ENCODE measurements at places on chromosomes 16 and 17.

- DNase-seq = peak; percentile 26
Measured at GRCh38 chr16:66070140-66070917, 296.2 kb upstream of the CDH5 start.

DNA sequence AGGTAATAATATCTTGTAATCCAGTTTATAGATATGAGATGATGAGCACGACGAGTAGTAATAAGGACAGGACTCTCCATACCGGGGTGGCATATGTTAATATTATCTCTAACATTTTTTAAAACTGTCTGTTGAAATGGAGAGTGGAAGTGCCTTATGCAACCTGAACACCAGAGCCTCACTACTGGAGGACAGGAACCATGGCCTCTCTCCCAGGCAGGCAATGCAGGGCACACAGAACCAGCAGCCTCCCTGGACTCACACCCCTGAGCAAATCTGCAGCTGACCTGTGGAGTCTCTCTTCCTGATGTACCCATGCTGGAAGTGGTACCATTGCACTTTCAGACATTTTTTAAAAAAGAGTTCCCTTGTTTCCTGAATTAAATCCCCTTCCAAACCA, 55.2 kb upstream of the ERN1 start:
- DNase-seq = no peak

- peak; percentile 30 for DNase-seq
Measured at GRCh38 chr16:80084614-80085013, 456.2 kb upstream of the DYNLRB2 start.

DNA sequence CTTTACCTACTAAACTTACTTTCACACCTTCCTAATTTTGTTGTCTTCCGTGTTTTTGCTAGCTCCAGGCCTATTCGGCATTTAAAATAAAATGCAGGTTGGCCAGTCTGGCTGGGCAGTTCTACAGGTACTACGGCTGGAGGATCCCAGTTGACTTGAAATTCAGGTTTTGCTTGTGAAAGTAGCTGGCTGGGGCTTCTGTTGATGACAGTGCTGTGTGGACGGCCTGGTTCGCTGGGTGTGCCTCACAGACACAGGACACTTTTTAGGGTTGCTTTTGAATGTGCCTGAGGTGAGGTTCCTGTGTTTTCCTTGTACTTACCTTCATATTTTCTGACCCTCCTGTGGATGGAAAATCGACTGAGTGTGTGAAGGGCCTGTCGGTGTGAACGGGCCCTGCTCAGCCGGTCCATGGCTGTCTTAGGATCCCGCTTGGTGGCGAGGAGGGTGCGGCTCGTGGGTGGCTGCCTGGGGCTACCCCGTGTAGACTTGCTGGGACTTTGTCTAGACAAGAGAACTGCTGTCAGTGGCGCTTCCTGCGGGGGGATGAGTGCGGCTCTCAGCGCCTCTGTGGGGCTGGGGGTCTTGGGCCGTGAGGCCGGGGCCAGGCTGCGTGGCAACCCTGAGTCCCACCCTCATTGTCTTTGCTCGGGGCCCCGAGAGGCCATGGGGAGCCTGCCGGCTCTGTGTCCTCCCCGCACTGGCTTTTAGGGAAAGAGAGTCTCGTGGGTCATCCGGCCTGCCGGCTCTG, 18.7 kb upstream of the ZNF750 start:
- DNase-seq = no peak

- DNase-seq = no peak
Measured at GRCh38 chr16:19994466-19995170, 79.1 kb downstream of the GPR139 start.

- no peak for DNase-seq
Measured at GRCh38 chr17:79812353-79813258, 15.7 kb upstream of the CBX8 start.

DNA sequence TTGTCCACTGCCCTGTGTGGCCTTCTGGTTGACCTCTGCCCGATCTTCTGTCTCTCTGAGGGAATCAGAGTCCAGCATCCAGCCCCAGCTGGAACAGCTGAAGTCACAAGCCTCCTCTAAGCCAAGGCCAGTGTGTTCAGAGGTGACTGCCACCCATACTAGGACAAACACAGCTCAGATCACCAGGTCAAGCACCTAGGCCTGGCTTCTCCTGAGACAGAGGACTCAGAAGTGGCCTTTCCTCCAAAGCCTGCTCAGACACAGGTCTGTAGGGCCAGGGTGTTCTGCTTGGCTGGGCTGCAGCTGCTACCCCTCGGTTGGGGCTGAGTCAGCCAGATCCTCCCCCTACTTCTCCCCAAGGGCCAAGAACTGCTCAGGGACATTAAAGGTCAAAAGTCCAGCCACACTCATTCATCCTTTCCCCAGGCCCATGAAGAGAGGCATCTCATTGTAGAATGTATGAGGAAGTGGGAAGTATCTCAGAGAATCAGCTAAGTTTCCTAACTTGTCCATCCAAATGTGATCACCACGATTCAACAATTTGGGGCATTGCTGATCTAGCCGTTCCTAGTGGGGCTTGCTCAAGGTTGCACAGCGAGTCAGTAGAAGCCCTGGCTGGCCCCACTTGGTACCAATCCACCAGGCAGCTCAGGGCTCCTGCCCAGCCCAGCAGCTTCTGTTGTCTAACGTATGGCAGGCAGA, 7.6 kb downstream of the SLC46A1 start:
- no peak for DNase-seq

DNA sequence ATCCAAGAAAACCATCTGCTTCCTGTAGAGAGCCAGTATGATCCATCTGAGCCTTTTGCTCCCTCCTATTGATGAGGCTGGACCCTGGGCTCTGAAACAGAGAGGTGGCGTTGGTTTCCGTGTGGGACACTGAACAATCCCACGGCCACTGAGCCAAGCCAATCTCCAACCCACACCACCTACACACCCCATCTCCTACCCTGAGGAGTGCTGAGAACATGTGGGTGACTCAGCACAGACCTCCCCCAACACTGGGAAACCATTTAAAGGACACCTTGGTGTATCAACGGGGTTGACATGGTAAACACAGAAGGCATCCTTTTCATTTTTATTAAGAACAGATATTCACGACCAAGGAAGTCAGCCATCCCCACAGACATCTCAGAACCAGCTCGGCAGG, 332.1 kb downstream of the SLC39A11 start:
- no peak for DNase-seq

DNA sequence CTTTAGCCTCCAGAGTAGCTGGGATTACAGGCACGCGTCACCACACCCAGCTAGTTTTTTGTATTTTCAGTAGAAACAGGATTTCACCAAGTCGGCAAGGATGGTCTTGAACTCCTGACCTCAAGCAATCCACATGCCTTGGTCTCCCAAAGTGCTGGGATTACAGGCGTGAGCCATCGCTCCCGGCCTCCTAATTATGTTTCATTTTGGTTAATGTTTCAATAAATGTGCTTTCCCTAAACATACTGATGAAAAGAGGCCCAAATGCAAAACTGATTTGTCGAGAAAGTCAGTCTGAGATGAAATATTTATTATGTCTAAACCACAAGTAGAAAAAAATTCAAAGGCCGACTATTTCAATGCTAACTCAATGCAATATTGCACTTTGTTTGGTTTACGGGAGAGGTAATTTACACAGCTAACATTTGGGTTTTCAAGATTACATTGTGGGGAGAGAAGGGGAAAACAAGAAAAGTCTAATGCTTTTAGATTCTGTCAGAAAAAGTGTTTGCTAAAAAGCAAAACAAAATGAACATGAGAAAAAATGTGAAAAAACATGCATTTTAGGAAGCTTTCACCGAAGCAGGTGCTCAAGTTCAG, 9.8 kb downstream of the STAT3 start:
- no peak for DNase-seq

- DNase-seq = no peak
Measured at GRCh38 chr17:38733282-38733981, 3.3 kb downstream of the CISD3 start.

DNA sequence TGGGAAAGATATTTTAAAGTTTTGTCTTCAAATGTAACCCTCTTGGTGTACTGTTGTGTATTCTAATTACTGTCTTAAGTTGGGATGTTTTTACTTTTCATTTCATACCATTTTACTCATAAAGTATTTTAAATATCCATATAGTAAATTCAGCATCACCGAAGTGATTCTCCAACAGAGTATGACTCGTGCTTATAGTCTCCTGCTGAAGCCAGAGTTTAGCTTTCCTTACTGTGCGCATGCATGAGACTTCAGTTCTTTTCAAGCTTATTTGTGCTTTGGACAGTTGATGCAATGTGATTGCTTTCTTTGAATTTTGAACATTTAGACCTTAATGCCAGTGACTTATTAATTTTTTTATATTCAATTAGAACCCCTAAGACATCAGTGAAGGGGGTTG, 7.4 kb upstream of the VPS35L start:
- DNase-seq = no peak

DNA sequence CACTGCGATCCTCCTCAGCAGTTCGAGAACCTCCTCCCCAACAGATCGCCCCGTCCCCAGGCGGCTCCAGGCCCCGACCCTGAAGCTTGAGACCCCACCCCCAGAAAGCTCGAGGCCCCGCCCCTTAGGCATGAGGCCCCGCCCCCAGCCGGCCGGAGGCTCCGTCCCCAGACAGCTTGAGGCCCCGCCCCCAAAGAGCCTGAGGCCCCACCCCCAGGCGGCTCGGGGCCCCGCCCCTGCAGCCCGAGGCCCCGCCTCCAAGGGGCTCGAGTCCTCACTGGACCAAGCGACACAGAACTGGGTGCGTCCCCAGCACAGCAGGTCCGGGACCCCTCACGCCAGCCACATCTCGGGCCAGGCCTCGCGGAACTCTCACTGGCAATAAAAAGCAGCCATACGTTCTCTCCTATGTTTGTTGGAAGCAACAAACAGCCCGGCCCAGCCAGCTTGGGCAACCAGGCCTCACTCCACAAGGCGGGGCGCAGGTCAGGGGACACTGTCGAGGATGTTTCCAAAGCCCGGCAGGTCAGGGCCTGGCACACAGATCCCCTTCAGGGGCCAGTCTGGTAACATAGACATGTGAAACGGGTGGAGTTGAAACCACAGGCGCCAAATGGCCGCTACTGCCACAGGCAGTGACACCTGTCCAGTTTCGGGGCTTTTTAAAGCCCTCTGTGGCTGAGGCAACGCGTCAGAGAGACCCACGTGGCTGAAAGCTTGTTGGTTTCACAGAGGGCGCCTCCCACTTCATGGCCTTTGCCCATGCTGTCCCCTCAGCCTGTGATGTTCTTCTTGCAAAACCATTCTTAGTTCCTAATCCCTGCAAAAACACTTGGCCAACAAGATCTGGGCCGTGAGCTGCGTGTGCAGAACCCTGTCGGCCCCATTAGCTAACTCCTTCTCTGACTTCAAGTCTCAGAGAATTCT, 224.2 kb downstream of the PARN start:
- DNase-seq = no peak

DNA sequence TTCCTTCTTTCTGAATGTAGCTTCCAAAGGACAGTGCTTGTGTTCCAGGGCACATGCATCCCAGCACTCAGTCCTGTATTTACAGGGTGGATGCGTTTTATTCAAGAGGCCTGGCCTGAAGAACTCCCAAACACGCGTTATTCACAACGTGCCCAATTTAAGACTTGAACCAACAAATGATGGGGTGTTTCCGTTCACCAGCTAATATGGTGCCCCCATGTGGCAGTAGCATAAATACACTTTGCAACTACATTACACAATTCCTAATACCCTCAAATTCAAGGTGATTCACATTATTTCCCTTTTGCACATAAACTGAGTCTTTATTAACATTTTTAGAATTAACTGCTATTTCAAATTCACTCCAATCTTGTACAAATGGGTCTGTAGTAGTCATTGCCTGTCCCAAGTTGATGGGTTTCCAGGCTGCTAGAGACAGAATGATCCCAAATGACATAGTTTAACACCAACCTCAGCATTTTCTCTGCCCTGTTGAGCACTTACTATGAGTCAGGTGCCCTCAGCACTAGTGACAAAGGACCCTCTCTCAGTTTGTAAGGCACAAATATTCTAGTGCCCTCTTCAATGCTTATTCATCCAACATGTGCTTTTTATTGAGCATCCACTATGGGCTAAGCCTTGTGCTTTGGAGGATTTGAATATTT, 26.9 kb downstream of the HSD17B2 start:
- DNase-seq = no peak

GRCh38 chr16:2005646-2006045, 4.0 kb downstream of the ZNF598 start:
- no peak for DNase-seq

DNA sequence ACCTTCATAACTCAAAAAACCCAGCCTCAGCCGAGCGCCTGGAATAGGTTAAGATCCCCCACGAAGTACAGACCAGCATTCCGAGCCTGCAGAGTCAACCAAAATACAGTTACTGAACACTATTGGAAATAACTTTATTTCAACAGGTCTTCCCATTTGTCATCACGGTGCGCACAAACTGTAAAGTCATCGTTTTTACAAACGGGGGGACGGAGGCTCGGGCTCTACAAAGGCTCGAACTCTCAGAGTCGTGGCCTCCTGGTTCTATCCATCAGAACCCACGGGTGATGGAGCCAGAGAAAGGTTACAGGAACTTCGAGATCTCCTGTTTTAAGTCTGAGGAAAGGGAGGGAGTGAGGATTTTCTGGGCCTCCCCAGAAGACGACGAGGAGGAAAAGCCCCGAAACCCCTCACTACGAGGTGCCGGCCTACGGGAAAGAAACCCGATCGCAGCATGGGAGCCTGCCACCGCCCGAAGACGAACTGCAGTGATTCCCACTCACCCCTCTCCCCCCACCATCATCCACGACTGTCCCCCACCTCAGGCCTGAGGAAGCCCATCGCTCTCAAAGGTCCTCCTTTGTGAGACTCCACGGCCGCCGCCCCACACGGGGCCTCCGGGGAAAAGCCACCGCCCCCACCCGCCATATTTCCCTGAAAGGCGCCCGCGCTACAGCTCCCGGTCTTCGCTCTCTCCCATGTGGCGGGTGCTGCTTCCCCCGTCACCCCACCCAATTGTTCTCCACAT, 917 bp downstream of the YWHAE start:
- DNase-seq = no peak

- DNase-seq = no peak
Measured at GRCh38 chr17:6043405-6043804, 26.8 kb upstream of the WSCD1 start.

DNA sequence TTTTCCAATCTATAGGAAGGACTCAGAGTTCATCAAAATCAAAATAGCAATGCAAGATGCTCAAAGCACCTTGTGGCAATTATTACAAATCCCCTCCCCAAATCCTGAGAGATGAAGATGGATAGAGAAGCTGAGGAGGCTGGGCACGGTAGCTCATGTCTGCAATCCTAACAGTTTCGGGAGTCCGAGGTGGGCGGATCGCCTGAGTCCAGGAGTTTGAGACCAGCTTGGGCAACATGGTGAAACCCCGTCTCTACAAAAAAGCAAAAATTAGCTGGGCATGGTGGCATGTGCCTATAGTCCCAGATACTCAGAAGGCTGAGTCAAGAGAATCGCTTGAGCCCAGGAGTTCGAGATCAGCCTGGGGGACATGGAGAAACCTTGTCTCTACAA, 8.6 kb downstream of the TBC1D16 start:
- no peak for DNase-seq

DNA sequence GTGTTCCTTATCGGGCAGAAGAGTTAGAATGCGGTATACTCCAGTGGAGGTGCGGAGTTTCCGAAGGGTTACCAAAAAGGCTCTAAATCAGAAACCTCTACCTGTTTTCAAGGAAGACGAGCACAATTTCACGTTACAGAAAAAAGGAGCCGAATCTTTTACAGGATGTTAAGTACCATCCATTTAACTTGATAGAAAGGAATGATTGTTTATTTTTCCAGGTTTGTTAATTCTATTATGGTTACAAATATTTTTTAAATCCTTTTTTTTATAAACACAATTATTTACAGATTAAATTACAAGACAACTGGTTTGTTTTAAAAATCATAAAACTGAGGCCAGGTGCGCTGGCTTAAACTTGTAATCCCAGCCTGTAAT, 18.2 kb downstream of the ZNF213 start:
- no peak for DNase-seq

GRCh38 chr17:64057701-64058263, 37.3 kb upstream of the ICAM2 start:
- no peak for DNase-seq

- DNase-seq = no peak
Measured at GRCh38 chr17:77637818-77638575, 320.5 kb upstream of the TNRC6C start.
